Dermis microvascular lymphatic vessel endothelial cell (primary cell): ENCODE measurements at places on chromosomes 3 and 15. TPM values are rescaled to one million over a fixed set of nuclear protein-coding genes. Genes with fewer than 3 reads are reported as not detected.

Gene CASR
- total RNA-seq: not detected in 2 replicates

Gene FEZF2
- total RNA-seq: not detected in 2 replicates

GRCh38 chr3:152053866-152054265 lies 180.4 kb downstream of the SUCNR1 start:
- DNase-seq: no peak

DNA sequence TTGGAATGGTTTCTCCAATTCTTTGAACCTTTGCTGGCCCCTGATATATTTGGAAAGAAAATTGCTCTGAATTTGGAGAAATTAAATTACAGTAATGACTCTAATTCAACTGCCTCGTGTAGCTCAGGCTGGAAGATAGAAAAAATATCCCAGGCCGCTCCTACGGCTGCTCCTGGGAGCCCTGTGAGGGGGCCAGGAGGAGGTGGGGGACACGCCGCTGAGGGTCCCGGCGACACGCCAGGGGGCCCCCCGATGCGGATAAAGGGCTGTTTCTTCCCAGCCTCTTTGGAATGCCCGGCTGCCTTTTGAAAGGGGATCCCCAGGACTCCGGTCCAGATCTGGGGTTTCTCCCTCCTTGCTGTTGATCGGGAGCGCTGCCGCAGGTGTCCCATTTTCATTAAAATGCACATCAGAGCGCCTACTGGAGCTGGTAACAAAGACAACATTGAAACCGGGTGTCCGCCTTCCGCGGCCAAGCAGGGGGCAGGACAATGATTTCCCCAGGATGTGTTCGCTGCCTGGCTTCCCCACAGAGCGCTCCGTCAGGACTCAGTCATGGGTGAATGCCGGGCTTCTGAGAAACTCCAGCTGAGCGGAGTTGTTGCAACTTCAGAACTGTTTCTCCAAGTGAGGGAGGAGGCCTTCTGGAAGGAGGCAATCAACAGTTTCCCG lies 200.1 kb upstream of the KBTBD8 start:
- DNase-seq: no peak

DNA sequence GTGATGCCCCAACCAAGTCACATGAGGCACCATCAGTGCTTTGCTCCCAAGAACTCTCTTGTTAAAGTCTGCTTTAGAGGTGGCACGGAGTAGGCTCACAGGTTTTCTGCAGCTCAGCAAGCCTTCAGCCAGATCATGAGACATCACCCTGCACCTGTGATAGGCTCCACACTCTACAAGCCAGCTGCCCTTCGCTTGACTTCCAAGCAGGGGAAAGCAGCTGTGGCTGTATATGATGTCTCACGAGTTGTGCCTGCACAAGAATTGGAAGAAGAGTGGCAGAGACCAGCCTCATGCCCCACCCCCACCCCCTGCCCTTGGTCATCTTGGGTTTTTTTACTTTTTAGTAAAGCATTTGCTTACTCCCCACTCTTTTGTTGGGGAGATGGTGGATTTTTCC lies 22.5 kb downstream of the MRPS11 start:
- no peak for DNase-seq

DNA sequence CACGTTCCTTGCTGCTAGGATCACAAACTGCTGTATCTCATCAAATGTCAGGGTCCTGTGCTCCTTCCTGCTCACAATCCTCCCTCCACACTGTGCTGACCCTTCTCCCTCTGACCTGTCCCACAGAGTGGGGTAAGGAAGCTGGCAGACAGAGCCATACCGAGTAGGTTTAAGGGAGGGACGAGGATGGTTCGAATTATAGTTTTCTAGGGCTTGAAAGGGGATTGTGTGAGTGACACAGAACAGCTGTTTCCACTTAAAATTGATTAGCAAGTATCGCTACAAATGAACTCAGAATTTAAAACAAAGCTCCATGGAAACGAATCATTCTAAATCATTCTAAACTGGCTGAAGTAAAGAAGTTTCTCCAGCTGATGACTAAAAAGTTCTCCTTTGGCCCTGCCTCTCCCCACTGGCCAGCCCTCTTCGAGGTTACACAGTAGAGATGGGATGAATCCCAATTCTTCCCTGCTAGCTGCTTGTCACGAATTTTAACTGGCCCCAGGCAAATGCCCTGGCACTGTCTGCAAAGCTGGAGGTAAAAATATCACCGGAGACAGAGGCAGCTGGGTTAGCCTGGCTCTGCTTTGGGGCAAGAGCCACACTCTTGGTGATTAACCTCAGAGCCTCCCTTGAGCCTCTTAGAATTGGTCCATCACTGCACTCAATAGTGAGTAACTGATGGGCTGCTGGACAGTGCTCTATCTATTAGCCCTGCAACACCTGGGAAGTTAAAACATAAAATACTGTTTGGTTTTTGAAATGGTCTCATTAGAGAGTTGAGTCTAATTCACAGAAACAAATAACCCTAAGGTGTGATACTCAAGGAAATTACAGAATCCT lies 194.9 kb downstream of the CHST2 start:
- DNase-seq: no peak
